ENCODE measurements at places on chromosomes 1 and 21.

DNA sequence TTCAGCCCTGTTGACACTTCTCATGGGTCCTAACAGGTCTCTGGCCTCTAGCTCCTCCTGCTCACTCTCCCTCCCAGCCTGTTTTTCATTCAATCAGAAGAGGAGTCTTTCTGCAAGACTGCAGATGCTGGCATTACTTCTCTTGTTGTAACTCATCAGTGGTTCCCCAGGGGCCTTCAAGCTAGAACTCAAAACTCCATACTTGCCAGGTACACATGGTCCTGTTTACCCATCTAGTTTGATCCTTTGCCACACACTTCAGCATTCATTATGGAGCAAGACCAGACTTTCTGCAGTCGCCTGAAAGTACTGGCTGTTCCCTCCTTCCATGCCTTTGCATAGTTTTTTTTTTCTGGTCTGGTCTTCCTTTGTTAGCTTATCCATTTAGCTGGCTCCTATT lies 47.9 kb downstream of the SERBP1 start:
- DNase-seq: no peak

- DNase-seq: no peak
Measured at GRCh38 chr21:25361097-25361496, 246.2 kb downstream of the MRPL39 start.

- no peak for DNase-seq
Measured at GRCh38 chr1:22275626-22276395, 132.9 kb upstream of the WNT4 start.

GRCh38 chr1:67105508-67105907 lies 29.3 kb downstream of the C1orf141 start:
- no peak for DNase-seq

DNA sequence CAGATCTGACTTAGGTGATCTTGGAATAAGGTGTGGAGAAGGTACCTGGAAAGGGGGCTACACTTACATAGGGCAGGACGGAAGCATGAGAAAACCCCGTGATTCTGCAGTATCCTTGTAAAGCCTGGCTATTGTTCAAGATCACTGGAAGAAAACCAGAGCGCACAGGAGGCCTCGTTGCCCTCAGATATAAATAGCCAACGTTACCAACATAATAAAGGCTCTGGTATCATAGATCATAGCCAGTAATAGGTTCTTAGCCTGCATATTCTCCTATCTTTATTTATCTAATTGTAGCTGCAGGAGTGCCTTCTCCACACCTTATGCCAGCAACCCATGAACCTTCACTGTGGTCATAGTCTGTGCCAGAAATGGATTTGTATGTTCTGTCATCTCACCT lies 35.9 kb upstream of the MPZL1 start:
- DNase-seq: no peak

- DNase-seq: no peak
Measured at GRCh38 chr1:156258859-156259258, 11.0 kb upstream of the PAQR6 start.
